ENCODE measurements at places on chromosomes 1 and 21.

- no peak for DNase-seq
These were observed 44.8 kb downstream of the RIMS3 start for GRCh38 chr1:40620586-40621210.

DNA sequence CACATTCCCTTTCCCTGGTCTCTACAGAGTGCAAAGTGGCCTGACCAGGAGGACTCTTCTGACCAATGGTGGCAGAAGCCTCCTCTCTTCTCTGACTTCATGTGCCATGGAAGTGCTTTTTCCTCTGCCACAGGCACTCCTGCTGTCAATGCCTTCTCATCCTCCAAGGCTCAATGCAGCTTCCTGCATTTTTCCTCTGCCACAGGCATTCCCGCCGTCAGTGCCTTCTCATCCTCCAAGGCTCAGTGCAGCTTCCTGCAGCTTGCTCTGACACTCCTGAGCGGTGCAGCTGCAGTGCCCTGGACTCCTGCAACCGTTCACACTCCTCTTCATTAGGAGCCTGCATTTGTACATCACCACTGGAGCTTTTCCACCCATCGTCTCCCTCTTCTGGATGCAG is 4.7 kb upstream of the ADARB1 start:
- DNase-seq: no peak

DNA sequence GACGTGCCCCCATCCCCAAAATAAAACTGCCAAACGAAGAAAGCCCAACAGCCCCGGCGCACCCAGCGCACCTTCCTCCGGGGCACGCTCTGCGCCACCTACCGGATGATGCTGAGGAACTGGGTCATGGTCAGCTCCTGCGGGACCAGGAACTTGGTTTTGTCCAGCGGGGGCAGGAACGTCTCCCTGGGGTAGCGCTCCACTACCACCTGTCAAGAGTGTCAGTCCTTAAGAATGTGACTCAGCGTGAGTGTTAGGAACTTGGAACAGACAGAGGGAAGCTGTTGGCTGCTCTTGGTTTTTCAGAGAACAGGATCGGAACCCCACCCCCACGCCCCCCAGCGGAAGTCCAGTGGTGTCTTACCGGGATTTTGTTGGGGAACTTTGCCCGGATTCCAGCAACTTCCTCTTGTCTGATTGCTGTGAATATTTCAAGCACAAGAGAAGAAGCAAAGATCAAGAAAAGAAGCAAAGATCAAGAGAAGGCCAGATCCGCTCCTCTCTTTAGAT is 431 bp downstream of the MAP1LC3C start:
- DNase-seq: peak; percentile 65

GRCh38 chr1:9289711-9290485 is 2.8 kb upstream of the SPSB1 start:
- no peak for DNase-seq

- DNase-seq: no peak
These were observed 561.2 kb downstream of the KIF26B start for GRCh38 chr1:245715970-245716369.

DNA sequence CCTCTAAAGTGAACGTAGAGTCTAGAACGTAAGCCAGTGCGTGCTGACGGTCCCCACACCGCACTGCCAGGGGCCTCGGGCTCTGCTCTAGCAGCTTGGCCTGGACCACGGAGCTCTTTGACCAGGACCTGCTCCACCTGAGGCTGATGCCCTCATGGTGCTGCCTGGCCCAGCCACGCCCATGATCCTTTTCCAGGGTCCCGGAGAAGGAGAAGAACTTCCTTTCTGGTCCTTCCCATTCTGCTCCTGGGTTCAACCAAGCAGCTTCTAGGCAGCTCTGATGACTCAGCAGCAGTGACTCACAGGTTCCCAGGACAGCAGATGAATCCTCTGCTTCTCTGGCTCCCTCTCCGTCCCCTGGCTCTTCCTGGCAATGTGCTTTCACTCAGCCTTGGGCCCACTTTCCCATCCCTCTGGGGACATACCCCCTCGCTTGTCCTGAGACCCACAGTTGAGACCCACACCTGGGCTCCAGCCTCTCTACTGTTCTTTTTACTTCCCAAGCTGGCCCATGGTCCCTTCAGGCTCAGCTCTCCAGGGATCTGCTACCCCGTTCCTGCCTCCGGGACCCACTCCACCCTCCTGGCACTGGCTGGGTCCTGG is 246.3 kb upstream of the RAB4A start:
- DNase-seq: no peak

DNA sequence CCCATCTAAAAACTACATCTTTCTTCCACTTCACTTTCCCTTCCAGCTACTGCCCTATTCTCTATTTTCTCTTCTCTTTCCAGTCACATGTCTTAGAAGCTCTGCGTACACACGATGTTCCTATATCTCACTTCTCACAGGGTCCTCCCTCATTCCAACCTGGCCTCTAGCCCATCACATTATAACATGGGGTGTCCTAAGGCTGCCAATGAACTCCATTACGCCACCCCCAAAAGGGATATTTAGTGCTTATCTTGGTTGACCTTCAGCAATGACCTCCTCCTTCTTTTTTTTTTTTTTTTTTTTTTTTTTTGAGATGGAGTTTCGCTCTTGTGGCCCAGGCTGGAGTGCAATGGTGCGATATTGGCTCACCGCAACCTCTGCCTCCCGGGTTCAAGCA is 38.2 kb upstream of the FAM89A start:
- no peak for DNase-seq

GRCh38 chr1:90114521-90115141 is 119.7 kb downstream of the ZNF326 start:
- DNase-seq: peak; percentile 58

Measured in SHP77 (cell line).